ENCODE measurements at places on chromosomes 7 and 10.

DNA sequence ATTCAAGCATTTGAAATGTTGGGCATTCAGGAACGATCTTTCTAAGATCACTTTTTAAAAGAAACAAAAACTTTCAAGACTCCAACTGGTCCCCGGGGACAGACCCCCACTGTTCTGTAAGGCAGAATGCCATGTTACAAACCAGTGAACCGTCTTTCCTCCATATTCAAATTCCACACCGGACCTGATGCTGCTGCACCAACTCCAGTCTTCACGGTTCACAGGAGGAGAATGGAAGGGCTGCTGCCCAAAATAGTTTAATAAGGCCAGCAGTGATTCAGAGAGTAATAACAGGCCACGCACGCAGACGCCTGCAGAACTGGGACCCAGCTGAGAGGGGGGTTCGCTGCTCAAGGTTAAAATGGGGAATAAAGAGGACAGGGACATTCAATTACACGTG lies 47.2 kb downstream of the OSBPL3 start:
- DNase-seq, result no peak

DNA sequence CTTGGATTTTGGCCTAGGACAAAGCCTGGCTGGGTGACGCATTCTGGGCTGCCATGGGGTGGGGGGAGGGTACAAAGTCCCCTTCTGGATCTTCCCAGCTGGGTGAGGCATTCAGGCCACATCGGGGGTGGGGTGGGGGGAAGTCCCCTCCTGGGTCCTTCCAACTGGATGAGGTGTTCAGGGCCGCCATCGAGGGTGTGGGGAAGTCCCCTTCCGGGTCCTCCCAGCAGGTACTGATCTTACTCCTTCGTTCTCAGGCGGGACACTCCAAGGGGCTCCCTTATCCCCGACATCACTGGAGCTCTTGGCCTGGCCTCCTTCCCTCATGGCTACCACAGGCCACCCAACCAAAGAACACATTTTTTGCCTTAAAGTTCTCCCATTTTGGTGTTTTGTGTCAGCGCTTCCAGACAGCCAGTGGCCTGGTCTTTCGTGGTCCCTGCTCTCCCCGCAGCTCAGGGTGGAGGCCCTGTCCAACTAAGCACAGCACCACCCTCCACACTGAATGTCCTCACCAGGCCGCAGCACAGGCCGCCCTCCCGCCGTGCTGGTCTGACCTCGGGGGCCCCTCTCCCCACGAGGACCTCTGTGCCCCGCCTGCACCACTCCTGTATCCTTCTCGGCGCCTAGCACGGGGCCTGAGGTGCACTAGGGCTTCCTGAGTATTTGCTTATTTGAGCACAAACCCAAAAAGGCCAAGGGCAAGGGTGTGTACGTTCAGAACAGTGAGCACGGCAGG lies 38.5 kb downstream of the EN2 start:
- DNase-seq, result no peak

DNA sequence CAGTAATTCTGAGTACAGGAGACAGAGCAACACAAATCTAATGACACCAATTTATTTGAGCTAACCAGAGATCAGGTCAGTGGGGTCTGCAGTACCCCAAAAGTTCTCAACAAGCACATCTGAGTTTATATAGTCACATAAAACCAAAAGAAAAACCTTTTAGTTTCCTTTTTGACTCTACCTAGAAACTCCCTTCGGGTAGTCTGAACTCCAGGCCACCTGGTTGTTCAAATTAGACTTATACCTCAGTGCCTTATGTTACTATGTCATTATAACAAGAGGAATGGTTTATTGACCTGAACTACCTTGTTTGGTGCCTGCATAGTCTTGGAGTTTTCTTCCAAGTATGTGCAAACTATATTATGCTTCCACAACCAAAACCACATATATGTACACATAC lies 14.6 kb downstream of the ZCWPW1 start:
- DNase-seq, result no peak

- no peak for DNase-seq
These were observed 134.9 kb downstream of the CAMK1D start for GRCh38 chr10:12484002-12484918.

DNA sequence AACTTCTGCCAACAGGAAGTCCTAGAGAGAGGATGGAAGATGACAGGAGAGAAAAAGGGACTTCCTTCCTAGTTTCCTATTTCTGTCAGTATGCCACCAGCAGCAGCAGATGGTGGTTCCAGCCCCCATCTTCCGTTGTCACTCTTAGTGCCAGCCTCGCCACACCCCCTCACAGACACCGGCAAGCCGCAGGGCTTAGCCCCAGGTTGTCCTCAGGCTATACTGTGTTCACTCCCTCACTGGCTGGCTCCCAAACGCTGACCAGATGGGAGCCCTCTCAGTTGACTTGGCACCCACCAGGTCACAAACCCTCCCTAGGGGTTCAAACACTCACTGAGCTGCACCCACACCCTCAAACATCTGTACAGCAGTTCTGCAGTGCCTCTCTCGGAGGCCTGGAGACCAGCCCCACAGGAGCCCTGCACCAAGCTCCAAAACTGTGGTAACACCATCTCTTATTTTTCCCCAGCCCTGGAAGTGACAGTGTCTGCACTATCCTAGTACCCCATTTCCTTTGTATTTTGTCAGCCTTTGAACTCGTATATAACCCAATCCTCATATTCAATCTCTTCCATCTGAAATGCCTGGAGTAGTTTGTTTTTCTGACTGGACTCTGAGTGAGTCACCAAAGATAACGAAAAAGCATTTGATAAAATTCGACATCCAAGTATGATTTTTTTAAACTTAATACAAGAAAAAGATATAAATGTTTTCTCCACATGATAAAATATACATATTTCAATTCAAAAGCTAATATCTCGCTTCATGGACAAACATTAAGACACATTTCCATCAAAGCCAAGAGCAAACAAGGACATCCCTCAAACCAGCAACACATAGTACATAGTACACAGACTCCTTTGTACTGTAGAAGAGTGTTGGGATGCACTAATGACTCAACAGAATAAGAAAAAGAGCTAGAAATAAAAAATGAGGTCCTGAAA lies 34.5 kb downstream of the SMURF1 start:
- peak; percentile 53 for DNase-seq

DNA sequence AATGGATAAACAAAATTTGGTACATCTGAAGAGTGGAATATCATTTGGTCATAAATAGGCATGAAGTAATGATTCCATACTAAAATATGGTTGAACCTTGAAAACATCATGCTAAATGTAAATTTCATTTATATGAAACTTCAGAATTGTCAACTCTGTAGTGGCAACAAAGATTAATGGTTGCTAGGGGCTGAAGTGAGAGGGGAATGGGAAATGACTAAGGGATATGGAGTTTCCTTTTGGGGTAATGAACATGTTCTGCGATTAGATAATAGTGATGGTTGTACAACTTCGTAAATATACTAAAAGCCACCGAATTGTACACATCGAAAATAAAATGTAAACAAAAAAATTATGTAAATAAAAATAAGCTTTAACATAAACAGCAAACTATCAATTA lies 384.1 kb upstream of the STEAP1 start:
- DNase-seq, result no peak

Data from bronchial epithelial cell (primary cell).